ENCODE measurements at places on chromosomes 1 and 21.

DNA sequence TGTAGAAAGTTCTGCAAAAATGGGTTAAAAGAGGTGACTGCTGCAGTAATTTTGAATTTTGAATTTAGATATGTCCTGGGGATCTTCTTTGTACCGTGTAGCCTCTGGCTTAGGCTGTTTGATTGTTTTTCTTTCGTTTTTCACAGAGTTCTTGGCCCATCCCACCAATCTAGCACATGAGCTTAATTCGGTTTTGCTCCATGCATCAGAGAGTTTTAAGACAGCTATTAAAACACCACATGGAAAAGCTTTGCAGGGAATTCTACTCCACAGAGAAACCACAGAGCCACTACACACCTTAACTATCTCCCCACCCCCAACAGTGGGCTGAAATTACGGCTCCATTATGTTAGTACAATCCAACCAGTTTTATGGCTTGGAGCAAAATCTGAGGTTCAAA is 25.5 kb downstream of the SPAG17 start:
- no peak for DNase-seq

DNA sequence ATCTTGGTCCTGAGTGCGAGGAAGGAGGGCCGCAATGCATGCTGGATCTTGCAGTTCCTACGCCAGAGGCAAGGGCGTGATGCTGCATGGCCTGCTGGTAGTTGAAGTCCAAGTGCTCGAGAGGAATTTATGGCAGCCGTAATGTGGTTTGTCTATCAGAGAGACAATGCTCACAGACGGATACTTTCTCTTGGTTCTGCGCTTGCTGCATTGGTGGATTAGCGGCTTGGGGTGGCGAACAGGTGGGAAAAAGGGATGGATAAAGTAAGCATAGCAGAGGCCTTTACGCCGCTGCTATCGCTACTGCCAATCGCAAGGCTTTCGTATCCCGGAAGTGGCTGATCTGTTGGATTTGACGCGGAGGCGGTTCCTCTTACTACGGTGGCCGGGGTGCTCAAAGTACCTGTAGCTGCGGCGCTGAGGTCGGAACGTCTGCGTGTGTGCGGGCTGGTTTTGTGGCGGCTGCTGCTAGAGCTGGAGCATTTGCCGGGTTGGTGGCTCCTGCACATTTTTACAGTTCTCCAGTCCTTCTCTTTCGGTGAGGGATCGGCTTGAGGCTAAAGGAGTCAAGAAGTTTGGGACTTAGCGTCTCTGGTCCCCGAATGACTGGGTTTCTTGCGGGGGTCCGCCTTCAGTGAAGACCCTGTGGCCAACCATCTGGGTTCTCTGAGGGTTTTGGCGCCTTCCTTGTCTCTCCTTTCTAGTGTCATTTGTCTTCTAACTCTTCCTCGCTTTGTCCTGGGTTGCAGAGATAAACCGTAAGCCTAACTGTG is at the start of gene ATG4C:
ATG4C (plus strand) TSS at position 397 of the 773 bp plus-strand sequence. CDS start 19,655 bp downstream, outside the sequence.
- peak; percentile 93 for DNase-seq

- DNase-seq, result peak; percentile 62
These were observed 356.4 kb upstream of the PKN2 start for GRCh38 chr1:88327391-88328267.

DNA sequence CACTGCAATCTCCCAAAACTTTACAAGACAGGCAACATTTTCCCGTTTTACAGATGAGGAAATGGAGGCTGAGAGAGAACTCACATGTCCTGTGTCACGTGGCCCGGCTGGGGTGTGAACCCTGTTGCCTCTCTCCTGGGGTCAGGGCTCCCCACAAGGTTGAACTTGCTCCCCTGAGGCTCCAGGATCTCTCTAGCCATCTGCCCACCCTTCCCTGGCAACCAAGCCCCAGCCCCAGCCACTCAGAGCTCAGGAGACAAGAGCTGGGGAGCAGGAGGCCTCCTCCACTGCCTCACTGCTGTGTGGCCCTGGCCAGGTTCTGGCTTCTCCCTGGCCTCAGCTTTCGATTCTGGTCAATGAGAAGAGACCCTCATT is 11.8 kb downstream of the LAPTM5 start:
- DNase-seq, result no peak

DNA sequence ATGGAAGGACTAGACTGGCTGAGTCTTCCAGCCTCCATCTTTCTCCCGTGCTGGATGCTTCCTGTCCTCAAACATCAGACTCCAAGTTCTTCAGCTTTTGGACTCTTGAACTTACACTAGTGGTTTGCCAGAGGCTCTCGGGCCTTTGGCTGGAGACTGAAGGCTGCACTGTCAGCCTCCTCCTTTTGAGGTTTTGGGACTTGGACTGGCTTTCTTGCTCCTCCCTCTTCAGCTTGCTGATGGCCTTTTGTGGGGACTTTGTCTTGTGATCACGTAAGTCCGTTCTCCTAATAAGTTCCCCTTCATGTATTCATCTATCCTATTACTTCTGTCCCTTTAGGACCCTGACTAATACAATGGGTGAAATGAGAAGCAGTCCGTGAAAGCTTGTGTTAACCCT is 196.4 kb downstream of the KAZN start:
- no peak for DNase-seq

GRCh38 chr1:234768569-234769283 is 158.7 kb upstream of the IRF2BP2 start:
- no peak for DNase-seq

GRCh38 chr1:48560577-48560976 is 88.6 kb upstream of the SPATA6 start:
- no peak for DNase-seq

- DNase-seq, result no peak
These were observed 239.1 kb upstream of the FGGY start for GRCh38 chr1:59057796-59058195.

GRCh38 chr1:113303267-113303666 is 87.0 kb upstream of the MAGI3 start:
- no peak for DNase-seq

DNA sequence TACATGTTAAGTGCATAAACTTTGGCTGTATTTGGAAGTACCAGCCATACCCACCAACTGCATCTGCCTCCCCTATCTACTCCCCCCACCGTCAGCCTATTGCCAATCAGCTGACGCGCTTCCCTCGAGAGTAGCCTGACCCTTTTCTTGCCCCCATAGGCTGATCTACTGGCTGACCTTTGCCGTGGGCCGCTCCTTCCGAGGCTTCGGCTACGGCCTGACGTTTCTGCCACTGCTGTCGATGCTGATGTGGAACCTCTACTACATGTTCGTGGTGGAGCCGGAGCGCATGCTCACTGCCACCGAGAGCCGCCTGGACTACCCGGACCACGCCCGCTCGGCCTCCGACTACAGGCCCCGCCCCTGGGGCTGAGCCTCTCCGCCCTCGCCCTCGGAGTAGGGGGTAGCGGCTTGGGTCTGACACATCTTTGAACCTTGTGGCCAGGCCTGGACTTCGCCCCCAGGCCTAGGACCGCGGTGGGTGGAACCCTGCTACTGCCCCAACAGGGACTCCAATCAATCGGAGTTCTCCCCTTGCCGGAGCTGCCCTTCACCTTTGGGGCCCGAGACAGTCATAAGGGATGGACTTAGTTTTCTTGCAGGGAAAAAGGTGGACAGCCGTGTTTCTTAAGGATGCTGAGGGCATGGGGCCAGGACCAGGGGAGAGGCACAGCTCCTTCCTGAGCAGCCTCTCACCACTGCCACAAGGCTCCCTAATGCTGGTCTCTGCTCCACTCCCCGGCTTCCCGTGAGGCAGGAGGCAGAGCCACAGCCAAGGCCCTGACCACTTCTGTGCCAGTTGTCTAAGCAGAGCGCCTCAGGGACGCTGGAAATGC is 4.0 kb downstream of the GLMP start:
- DNase-seq, result peak; percentile 92

DNA sequence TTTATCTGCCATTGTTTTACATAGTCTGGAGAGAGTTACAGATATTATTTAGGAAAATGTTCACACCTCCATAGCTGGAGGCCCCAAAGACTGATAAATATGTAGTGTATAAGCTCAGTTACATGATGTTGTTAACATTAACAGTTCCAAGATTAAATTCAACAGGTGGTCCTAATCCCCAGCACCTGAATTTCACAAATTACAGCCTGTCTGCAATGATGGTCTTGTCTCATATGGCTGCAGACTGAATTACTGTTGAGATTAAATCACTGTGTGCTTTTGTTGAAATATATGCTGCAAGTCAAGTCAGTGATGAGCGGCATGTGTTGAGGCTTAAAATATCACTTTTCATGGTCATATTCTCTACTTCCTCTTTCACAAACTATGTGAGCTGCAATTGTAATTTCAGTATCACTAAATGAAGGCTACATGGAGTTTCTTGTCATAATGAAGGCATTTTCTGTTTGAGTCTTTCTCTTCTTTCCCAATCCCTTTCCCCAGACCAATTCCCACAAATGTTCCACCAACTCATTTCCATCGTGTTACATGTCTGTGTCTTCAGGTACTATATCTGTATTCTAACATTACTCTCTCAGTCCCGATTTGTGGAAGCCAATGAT is 4.2 kb downstream of the ST6GALNAC5 start:
- DNase-seq, result no peak

GRCh38 chr1:2840036-2840809 is 38.7 kb upstream of the TTC34 start:
- DNase-seq, result no peak

- DNase-seq, result no peak
These were observed 613.3 kb downstream of the AJAP1 start for GRCh38 chr1:5267603-5268235.

All from AG08396 (cell line).